ENCODE measurements at places on chromosomes 3 and 15.

- no peak for DNase-seq
Observed at GRCh38 chr3:48852151-48852550, 4.5 kb upstream of the PRKAR2A start.

- no peak for DNase-seq
Observed at GRCh38 chr3:27570421-27571106, 86.4 kb upstream of the SLC4A7 start.

DNA sequence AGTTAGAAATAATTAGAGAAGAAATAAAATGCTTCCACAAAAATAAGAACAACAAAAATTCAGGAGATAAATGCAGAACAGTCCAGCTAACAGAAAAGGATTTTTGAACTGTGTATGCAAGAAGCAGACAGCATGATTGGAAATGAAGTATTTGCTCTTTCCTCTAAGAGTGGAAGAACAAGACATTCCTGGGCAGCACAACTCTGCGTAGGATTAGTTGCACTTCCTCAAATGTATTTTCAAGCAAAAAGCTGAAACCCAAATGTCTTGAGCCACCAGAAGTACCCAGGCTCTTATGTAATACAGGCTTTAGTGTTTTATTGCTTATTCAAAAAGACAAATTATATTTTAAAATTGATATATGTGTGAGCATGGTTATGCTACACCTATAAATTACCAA lies 127.2 kb downstream of the ZBTB20 start:
- DNase-seq: no peak

DNA sequence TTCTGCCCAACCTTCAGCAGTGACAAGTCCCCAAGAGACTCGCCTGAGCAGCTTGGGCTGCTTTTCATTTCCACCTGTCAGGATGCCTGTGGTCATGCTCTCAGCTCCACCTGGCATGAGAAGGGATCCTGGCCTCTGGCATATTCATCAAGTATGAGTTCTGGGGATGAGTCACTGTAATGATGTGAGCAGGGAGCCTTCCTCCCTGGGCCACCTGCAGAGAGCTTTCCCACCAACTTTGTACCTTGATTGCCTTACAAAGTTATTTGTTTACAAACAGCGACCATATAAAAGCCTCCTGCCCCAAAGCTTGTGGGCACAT lies 3.5 kb downstream of the MYD88 start:
- no peak for DNase-seq

GRCh38 chr3:72155391-72156064 lies 370.6 kb upstream of the PROK2 start:
- peak; percentile 98 for DNase-seq

DNA sequence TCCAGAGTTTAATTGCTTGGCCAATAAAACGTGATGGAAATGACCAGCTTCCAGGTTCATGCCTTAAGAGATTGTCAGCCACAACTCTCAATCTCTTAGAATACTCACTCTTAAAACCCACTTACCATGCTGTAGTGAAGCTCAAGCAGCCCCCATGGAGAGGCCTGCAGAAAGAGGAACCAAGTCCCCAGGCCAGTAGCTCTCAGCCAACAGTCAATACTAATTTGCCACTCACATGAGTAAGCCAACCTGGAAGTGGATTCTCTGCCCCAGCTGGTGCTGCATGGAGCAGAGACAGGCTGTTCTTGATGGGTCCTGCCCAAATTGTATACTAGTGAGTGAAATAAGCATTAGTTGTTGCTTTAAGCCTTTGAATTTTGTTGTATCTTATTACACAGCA lies 155.9 kb downstream of the OXSM start:
- no peak for DNase-seq

DNA sequence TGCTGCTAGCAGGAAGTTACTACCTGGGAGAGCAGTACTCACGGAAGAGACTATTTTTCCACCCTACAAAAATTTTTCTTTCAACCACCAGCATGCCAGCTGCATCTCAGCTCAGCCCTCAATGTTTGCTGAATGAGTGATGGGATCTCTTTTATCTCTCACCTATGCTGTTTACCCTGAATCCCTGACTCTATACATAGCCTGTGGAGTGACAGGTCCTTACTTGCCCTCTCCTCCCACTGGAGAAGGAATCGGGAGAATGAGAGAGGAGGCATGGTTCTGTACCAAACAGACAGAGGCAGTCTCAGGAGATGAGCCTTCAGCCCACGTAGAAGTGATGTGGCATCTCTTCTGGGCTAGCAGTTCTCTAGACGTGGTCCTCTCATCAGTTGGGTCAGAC lies 6.7 kb upstream of the DGKG start:
- DNase-seq: no peak

Data from stromal cell of bone marrow (primary cell).